ENCODE measurements at places on chromosomes 16 and 17. TPM values are rescaled to one million over a fixed set of nuclear protein-coding genes. Genes with fewer than 3 reads are reported as not detected.

SRCIN1 gene
- not detected for total RNA-seq

ABCC11 gene
- 0.32 TPM for total RNA-seq

GRAPL gene
- 0.16 TPM for total RNA-seq

CLUH gene
- total RNA-seq = 24.8 TPM

FBXW10 gene
- under 0.01 TPM for total RNA-seq

SPSB3 gene
- 52.0 TPM for total RNA-seq

EXOSC6 gene
- total RNA-seq = 13.2 TPM

SLC47A1 gene
- not detected for total RNA-seq

ADORA2B gene
- total RNA-seq = 12.9 TPM

GABARAP gene
- 205 TPM for total RNA-seq

OGFOD3 gene
- total RNA-seq = 48.0 TPM

GCSH gene
- total RNA-seq = 7.3 TPM

TBC1D3I gene
- not detected for total RNA-seq

OR4D1 gene
- not detected for total RNA-seq

KLHL10 gene
- total RNA-seq = 0.16 TPM

SLC38A8 gene
- total RNA-seq = not detected

TAT gene
- total RNA-seq = not detected

EFNB3 gene
- total RNA-seq = 0.95 TPM

CCDC78 gene
- total RNA-seq = 2.0 TPM

HOXB8 gene
- not detected for total RNA-seq

SERPINF2 gene
- total RNA-seq = 0.17 TPM

NEUROD2 gene
- total RNA-seq = under 0.01 TPM

KRT16 gene
- total RNA-seq = 1.9 TPM

SLC6A4 gene
- total RNA-seq = under 0.01 TPM

VAMP2 gene
- total RNA-seq = 3.2 TPM

TMC6 gene
- 0.47 TPM for total RNA-seq

TNFRSF17 gene
- total RNA-seq = not detected

NPIPB5 gene
- total RNA-seq = 54.5 TPM

PSMD7 gene
- total RNA-seq = 61.0 TPM

CA7 gene
- total RNA-seq = not detected

XPO6 gene
- 86.2 TPM for total RNA-seq

KRT9 gene
- not detected for total RNA-seq

TBC1D3K gene
- not detected for total RNA-seq

CCL5 gene
- not detected for total RNA-seq

OR1A1 gene
- total RNA-seq = not detected

NATD1 gene
- total RNA-seq = 2.5 TPM

TBC1D28 gene
- total RNA-seq = not detected

PLA2G10 gene
- not detected for total RNA-seq

CMTM1 gene
- 1.5 TPM for total RNA-seq

TMEM94 gene
- total RNA-seq = 21.0 TPM

PRSS33 gene
- not detected for total RNA-seq

SMTNL2 gene
- total RNA-seq = 0.47 TPM

NOG gene
- under 0.01 TPM for total RNA-seq

SEZ6L2 gene
- 7.5 TPM for total RNA-seq

MT3 gene
- total RNA-seq = not detected

RASL10B gene
- total RNA-seq = 1.1 TPM

TEX19 gene
- under 0.01 TPM for total RNA-seq

PYY gene
- total RNA-seq = not detected

NTN1 gene
- total RNA-seq = 1.0 TPM

PLCG2 gene
- 0.16 TPM for total RNA-seq

All from bronchial smooth muscle cell (primary cell).